Activated CD8-positive, alpha-beta T cell treated with anti-CD3 and anti-CD28 coated beads for 36 hours (primary cell): ENCODE measurements at places on chromosomes 12 and 14. TPM values are rescaled to one million over a fixed set of nuclear protein-coding genes. Genes with fewer than 3 reads are reported as not detected.

KCNC2 gene
- total RNA-seq = not detected

DNA sequence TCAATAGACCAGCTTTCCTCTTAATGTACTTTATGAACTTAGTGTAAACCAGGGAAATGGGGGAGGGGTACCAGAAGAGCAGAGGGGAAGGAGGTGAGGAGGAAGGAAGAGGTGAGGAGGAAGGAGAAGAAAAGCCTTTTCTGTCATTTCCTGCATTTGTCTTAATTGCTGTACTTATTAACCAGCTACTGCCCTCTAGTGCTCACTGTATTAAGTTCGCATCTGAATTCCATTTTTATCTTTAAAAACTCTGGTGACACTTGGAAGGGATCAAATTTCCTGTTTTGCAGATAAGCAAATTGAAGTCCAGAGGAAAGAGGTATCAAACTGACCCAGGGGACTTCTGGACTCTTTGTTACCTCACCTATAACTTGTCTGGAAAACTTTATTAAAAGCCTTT, 22.2 kb downstream of the MANSC1 start:
- H3K27ac ChIP-seq = peak overlapping the region; percentile 66
- no peaks in the 10 kb centered on the region for H3K27me3 ChIP-seq
- H3K4me3 ChIP-seq = no peak overlapping the region
- H3K4me1 ChIP-seq = peaks cover 6% of the 10 kb centered on the region

PYGL gene
- total RNA-seq = 1.7 TPM

C14orf132 gene
- total RNA-seq = 1.6 TPM

- H3K4me1 ChIP-seq = no peaks in the 10 kb centered on the region
- DNase-seq = no peak
- no peak overlapping the region for H3K27ac ChIP-seq
Observed at GRCh38 chr12:1246637-1247036, 255.6 kb downstream of the ERC1 start.

CLECL1 gene
- 6.0 TPM for total RNA-seq

LRIG3 gene
- total RNA-seq = not detected

GUCY2C gene
- not detected for total RNA-seq

- no peaks in the 10 kb centered on the region for H3K4me1 ChIP-seq
- H3K36me3 ChIP-seq = no peaks in the 10 kb centered on the region
- peaks cover 2% of the 10 kb centered on the region for H3K27me3 ChIP-seq
- DNase-seq = no peak
- no peak within 1 kb of the TSS for H3K4me3 ChIP-seq
- H3K27ac ChIP-seq = no peak within 1 kb of the TSS
Observed at GRCh38 chr14:104579507-104579906, at the start of gene C14orf180. Gene C14orf180, plus strand, starts transcription at chr14:104579764. Its CDS starts 6,667 bp downstream, at chr14:104586431.

DNA sequence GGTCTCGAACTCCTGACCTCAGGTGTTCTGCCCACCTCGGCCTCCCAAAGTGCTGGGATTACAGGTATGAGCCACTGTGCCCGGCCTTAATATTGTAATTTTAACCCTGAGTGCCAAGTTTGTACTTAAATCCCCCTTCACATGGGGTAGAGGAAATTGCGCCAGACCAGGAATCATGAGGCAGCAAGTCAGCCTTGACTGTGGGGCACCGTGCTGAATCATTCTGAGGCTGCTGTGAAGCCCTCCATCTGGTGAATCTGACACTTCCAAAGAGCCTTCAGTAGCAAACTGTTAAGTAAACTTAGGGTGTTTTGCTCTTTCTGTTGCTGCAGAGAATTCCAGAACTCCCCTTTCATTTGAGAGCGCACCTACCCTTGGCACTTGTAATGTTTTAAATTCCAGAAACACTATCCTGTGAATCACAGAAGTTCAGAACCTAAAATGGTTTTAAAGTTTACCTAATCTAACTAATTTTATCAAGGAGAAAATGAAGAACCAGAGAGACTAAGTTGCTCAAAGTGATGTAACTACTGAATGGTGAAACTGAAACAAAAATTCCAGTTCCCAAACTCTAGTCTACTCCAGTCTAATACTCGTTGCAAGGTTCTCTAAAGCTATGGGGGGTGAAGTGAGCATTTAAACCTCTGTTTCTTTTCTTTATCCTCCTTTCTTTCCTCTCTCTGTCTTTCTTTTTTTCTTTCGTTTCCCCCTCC, 7.5 kb downstream of the HEBP1 start:
- no peak overlapping the region for H3K27ac ChIP-seq
- no peaks in the 10 kb centered on the region for H3K36me3 ChIP-seq
- peaks cover 20% of the 10 kb centered on the region for H3K4me1 ChIP-seq
- no peak overlapping the region for H3K4me3 ChIP-seq
- no peak for DNase-seq
- no peaks in the 10 kb centered on the region for H3K27me3 ChIP-seq

DNA sequence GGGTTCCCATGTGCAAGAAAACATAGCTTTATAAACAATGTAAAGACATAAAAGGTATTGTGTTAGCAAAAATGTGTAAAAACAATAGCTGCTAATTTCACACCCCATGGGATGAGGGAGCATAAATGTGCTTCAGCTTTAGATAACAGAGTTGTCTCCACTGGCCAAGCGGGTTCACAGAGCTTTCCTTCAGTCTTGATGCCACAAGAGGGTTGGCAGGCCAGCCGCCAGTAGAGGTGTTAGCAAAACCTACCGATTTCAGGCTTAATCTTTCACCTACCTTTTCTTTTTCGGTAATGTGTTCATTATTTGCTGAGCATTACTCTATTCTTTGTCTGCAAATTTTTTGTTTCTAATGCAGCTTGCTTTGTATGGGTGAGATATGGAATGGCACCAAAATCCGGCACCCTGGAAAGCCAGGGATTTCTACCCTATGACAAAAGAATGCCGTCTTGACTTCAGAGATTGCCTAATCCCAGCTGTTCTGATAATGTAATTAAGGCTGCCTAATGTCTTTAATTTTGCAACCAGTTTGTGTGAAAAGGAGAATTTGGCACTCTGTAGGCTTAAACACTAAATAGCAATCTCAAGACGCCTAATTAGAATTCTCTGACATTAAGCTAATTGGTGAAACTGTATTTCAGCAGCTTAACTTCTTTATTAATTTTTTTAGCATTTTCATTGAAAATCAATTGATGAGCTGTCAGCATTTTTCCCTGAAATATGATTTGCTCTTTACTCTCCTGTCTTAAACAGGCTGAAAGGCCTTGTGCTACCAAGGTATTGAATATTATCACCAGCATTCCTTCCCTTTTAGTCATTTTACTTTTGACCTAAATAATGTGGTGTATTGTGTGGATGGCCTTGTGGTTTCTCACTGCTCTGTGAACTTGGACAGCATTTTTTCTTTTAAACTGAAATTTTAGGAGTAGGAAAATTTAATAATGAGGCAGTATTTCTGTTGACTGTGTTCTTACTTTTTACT, 60.7 kb downstream of the POLR3B start:
- H3K36me3 ChIP-seq = peaks cover 39% of the 10 kb centered on the region
- no peak overlapping the region for H3K4me3 ChIP-seq
- H3K4me1 ChIP-seq = no peaks in the 10 kb centered on the region
- no peak for DNase-seq

GRCh38 chr12:14567351-14568162, at the start of gene PLBD1:
Gene PLBD1, minus strand, starts transcription at chr12:14567883. Its CDS starts 187 bp downstream, at chr12:14567696.
- peaks cover 30% of the 10 kb centered on the region for H3K27me3 ChIP-seq
- H3K27ac ChIP-seq = no peak within 1 kb of the TSS
- H3K36me3 ChIP-seq = no peaks in the 10 kb centered on the region
- H3K4me1 ChIP-seq = peaks cover 6% of the 10 kb centered on the region
- peak; percentile 36 for DNase-seq
- peak within 1 kb of the TSS; percentile 31 for H3K4me3 ChIP-seq

DNA sequence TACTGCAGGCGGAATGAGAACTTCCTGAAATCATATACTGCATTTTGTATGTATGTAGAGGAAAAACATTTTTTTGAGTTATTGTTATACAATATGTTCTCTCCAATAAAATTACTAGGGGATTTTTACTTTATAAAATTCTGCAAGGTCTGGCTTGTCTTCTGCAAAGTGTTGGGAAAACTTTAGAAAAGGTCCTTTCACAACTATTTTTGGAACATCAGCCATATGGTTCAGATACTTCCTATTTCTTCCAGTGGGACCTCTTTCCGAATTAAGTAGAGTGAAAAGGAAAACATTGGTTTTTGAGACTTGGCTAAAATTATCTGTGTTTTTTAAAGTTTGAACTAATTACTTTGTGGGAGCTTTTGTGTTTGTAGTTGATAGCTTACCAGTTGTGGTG, 52.7 kb downstream of the DAAM1 start:
- H3K27ac ChIP-seq = no peak overlapping the region
- no peak overlapping the region for H3K4me3 ChIP-seq
- DNase-seq = no peak
